ENCODE measurements at places on chromosomes 7 and 10.

DNA sequence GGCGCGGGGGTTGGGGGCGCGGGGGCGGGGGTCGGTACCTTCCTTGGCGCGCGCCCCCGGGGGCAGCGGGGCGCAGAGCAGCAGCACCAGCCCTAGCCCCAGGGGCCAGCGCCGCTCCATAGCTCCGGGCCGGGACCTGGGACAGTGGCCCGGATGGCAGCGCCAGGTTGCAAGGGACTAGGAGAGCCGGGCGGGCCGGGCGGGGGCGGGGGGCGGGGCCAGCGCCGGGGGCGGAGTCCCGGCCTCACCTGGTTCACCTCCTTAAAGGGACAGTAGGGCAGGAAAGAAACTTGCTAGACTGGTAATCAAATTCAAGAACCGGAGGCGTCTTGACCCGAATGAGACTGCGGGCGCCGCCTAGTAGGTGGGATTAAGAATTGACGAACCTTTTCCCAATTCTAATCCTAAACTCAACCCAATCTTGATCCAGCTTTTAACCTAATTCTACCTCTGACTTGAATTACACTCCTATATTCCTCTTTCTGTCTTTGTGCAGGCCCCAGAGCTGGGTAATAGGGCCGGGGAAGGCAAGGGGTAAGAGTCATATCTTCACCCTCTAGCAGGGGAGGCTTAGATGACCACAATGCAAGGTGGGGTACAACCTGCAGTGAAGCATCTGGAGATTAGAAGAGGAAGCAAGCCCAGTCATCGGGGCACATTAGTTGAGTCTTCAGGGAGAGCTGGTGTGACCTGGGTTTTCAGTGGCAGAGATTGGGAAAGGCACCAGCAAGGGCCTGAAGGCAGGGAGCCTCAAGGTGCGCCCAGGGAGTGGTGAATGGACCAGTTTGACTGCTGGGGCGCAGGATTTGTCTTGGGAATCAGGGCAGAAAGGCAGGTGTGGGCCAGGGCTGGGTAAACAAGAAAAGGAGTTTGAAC lies at the start of gene EPHA1:
Gene EPHA1, minus strand, starts transcription at position 171 of the 876 bp plus-strand sequence. Its CDS starts 51 bp downstream, at position 120.
- no peak for DNase-seq

DNA sequence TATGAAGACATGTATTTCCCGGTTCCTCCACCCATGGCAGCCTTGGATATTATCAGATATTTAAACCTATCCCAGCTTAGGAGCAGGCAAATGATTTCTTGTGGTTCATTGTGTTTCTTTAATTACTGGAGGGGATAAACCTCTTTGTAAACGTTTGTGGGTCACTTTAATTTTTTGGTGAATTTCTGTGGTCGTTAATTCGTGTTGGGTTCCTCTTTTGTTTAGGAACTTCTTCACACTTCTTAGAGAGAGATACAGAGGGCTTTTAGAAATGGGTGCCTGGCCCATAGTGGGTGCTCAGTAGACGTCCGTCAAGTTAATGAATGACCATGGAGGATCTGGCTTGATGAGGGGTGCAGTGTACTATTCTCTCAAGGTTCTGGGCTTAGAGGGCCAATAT lies 27.2 kb upstream of the NUB1 start:
- no peak for DNase-seq

GRCh38 chr10:124708922-124709520 lies 35.2 kb downstream of the FAM53B start:
- DNase-seq = no peak

DNA sequence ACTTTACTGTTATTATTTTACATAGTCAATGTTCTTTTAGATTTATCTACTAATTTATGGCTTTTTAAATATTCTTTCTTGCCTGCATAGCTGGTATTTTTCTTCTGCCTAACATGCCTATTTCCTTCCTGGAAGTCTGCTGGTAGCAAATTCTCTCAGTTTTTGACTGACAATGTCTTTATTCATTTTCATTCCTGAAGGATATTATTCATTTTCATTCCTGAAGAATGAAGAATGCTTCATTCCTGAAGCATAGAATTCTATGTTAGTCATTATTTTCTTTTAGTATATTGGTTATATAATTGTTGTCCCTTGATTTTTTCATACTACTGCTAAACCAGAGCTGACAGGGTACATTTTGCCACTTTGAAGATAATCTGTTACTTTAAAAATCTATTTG lies 41.8 kb downstream of the TMEM168 start:
- DNase-seq = no peak

DNA sequence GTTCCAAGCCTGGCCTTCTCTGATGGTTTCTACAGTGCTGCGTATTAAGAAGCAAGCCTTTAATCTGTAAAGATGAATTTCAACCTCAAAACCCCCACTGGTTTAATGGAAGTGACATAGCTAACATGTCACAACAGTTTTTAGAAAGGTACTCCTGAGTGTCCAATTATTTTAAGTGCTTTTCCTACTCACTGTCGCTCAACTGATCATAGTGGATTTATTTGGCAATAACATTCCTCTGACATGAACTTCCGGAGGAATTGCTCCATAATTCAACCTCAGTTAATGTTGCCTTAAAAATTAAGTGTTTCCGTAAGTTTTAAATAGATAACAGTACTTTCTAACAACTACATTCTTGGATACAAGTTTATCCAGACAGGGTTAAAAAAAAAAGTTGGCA lies 57.5 kb downstream of the AGMO start:
- no peak for DNase-seq

DNA sequence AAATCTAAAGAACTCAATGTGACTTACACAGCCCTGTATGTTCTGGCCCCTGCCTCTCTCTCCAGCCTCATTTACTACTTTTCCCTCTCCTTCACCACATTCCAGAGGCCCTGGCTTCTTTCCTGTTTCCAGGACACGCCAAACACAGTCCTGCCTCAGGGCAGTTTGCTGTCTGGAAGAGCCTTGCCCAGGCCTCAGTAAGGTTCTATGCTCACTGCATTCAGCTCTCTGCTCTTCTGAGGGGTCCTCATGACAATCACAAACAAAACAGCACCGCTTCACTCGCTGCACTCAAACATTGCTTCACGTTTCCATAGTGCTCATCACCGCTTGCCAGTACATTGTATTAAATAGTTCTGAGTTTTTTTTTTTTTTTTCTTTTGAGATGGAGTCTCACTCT lies 35.1 kb upstream of the GARS1 start:
- DNase-seq = no peak

DNA sequence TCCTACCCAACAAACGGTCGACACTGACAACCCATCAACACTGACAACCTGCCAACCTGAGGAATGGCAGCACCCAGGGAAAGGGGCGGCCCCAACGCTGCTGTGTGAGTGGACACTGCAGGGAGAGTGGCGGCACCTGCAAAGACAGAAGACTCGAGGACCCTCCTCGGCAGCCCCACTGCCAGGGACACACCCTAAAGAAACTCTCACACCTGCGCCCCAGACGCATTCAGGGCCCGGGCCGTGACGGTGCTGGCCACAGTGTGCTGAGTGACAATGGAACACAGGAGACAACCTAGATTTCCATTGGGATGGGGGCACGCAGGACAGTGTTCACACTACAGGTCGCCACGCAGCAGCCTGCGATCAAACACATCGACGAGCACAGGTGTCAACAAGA lies 3.6 kb downstream of the CAMK2B start:
- no peak for DNase-seq

DNA sequence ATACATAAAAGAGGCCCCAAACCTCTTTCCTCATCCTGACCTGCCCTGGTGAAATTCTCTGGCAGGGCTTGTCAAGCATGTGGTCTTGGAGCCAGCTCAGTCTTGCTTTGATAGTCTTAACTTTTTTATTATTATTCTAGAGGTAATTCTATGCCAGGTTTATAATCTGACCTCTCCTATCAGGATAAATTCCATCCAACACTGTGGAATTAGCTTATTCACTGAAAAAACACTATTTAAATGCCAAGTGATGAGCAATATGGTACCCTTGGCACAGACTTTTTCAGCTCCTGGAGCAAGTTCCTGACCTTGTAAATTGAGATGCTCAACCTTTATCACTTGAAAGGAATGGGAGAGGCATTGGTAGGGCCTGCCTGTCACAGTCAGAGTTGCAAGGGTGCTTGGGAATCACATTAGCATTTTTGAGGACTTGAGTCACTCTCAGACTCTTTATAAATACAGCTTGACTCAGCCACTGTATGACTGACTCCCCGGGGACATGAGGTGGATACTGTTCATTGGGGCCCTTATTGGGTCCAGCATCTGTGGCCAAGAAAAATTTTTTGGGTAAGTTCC lies at the start of gene CPA4:
Gene CPA4, plus strand, starts transcription at position 480 of the 576 bp plus-strand sequence. Its CDS starts 20 bp downstream, at position 500.
- no peak for DNase-seq

DNA sequence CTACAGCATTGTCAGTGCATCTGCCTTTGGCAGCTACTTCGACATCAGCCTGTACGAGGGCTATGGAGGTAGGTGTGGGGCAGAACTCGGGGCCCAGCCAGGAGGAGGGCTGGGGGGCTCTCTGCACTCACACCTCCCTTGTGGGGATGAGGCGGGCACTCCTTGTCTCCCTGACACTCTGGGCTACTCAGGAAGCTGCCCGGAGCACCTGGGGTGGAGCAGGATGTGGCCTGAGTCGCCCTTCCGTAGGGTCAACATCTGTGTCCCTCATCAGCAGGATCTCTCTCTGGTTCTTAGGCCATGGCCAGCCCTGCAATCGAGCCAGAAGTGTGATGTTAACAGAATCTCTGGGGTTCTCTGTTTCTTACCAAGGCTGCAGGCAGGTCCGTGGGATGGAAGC lies 40.2 kb downstream of the C10orf105 start:
- no peak for DNase-seq

DNA sequence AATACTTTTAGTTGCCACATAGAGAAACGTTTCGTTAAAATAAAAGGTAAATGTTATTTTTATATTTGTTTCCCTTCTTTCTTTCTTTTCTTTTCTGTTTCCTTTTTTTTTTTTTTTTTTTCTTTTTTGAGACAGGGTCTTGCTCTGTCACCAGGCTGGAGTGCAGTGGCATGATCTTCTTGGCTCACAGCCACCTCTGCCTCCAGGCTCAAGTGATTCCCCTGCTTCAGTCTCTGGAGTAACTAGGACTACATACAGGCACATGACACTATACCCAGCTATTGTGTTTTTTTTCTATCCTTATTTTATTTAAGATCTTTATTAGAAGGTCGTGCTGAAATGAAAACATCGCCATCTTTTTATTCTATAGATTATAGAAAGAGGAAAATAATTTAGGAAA lies 661.8 kb upstream of the MBL2 start:
- no peak for DNase-seq
